Naive thymus-derived CD8-positive, alpha-beta T cell (primary cell): ENCODE measurements at places on chromosomes 2 and 18. TPM values are rescaled to one million over a fixed set of nuclear protein-coding genes. Genes with fewer than 3 reads are reported as not detected.
A peak's percentile ranks its signal among the peaks of the same experiment; 100 is the strongest.

RAB17 gene
- not detected for polyA plus RNA-seq

GRCh38 chr18:5195656-5196055 is 1.4 kb downstream of the AKAIN1 start:
- DNase-seq, result no peak

DNA sequence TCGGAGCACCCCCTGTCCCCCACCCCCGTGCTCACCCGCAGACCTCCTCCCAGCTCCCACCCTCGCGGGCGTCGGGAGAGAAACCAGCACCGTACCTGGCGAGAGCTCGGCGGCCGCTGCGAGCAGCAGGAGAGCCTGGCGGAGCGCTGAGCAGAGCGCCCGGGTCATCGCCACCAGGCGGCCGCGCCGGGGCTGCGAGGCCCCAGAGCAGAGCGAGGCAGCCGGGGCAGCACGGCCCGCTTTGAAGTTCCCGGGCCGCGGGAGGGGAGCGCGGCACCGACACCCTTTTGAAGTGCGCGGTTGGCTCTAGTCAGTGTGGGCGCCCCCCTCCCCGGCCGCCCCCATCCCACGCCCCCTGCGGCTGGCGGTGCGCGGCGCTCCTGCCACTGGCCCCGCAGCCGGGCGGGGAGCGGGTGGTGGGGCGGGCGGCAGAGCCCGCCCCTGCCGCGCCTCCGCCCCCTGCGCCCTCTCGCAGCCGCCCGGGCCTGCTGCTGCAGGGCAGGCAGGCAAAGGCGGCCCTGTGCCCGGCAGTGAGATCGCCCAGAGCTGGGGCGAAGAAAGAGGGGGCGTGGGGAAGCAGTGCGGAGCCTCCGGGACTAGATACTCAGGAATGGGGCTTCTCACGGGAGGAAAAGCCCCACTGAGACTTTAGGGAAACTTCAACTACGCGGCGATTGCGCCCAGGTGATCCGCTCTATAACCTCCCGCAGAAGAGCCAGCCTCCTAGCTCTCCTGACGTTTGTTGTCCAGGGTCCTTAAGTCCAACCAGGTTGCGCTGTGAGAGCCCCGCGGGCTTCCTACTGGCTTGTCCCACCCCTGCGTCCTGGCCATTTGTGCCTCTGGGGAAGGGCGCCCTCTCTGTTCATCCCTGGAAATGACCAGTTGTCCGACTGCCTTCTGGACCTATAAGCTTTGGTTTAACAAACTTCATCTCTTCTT is at the start of gene ACVR1C:
Gene ACVR1C (minus strand): TSS at position 388 of the 939 bp plus-strand sequence. CDS start 220 bp downstream, at position 168.
- peak; percentile 83 for DNase-seq

PLGLB2 gene
- polyA plus RNA-seq, result 1.0 TPM

DNA sequence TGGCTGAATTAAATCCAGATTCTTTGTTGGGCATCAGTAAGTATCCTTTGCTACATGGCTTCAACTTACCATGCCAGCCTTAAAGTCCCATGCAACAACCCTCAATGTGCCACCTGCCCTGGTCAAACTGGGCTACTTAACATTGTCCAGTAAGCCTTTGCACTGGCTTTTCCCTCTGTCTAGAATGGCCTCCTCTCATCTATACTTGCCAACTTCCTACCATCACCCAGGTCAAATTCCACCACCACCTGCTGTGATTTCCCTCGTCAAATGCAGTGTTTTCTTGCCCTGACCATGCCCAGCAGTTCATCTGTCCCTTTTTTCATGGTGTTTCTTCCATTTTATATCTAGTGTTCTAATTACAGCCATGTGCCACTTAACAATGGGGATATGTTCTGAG is 5.7 kb downstream of the KLHL23 start:
- DNase-seq, result no peak

GRCh38 chr2:188146888-188147287 is 144.8 kb upstream of the GULP1 start:
- no peak for DNase-seq

GRCh38 chr2:240955306-240956170 is 42.9 kb upstream of the SNED1 start:
- no peak for DNase-seq

DNA sequence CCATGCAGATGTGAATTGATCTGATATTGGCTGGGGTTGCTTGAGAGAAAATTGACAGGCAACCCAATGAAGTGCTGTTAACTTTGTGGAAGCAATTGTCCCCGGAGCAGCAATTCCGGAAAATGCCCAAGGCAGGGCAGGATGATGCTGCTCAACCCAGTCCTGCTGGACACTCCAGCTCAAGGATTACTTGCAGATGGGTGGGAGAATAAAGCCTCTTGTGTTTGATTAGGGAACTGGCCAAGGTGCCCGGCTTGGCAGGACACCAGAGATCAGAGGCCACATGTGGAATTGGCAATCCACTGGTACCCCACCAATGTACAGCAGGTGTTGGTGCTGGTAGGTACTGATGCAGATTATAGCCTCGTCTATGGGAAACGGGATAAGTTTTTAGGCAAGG is 12.3 kb upstream of the C2orf42 start:
- no peak for DNase-seq

CNPPD1 gene
- polyA plus RNA-seq, result 59.8 TPM

DNA sequence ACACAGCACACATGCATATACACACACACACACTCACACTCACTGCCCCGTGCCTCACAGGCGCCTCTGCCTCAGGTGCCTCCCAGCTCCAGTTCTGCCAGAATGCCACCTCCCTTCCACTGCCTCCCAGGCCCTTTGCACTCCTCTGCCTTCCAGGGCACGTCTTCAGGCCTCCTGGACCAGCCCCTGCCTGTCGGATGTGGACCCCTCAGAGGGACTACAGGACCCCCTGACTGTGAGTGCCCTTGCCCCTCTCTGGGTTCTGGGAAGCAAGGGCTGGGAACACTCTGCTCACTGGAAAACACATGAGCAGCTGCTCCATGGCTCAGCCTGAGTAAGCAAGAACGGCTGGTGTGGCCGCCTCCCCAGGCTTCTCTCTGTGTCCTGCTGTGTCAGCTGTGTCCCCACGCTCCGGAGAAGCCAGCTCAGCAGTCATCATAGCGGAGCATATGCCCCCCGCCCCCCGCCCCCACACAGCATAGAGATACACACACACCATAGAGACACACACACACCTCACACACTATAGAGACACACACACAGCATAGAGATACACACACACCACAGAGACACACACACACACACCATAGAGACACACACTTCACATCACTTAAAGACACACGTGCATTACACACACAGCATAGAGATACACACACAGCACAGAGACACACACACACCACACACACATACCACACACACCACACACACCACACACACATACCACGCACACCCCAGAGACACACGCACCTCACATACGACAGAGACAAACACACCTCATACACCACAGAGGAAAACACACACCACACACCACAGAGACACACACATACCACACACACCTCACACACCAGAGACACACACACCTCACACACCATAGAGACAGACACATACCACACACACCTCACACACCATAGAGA is 271.3 kb downstream of the CYRIA start:
- DNase-seq, result no peak

MAP3K19 gene
- not detected for polyA plus RNA-seq

UGT1A1 gene
- polyA plus RNA-seq, result not detected

NT5DC4 gene
- polyA plus RNA-seq, result not detected
